ENCODE measurements at places on chromosomes 12 and 14. TPM values are rescaled to one million over a fixed set of nuclear protein-coding genes. Genes with fewer than 3 reads are reported as not detected.

The DHRS2 gene
- not detected for total RNA-seq

The NDUFA12 gene
- 86.5 TPM for total RNA-seq

- DNase-seq: no peak
These were observed 26.2 kb downstream of the KITLG start for GRCh38 chr12:88553941-88554658.

The FOXG1 gene
- not detected for total RNA-seq

The C14orf132 gene
- 70.8 TPM for total RNA-seq

- no peak for DNase-seq
These were observed 5.3 kb downstream of the EXOC3L4 start for GRCh38 chr14:103099733-103100280.

- DNase-seq: no peak
These were observed 170.6 kb downstream of the OTOGL start for GRCh38 chr12:80269803-80270552.

The SP1 gene
- total RNA-seq: 59.9 TPM

DNA sequence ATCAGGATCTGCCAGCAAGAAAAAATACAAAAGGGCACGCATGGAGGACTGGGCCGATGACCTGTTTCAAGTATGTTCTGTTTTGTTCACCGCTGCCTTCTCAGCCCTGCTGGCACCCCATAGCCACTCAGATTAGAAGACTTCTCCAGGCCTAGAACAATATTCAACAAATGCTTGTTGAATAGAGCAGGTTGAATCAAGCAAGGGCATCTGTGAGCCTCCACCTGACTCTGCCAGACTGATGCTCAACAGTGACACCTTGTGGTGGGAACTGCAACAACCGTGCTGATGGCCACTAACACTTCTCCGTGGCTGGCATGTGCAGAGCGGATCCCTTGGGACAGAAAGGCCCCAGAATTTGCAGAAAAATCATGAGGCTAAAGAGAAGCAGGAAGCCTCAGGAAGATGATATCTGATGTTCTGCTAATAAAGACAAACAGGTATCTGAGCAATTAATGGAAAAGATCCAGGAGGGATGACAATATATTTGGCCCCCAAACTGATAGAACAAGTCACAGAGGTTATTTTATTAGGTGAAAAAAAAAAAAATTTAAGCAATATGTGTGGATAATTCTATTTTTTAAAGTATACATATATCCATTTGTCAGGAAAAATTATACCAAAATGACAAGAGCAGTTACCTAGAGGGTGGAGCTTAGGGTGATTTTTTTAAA, 114.3 kb downstream of the KSR2 start:
- DNase-seq: no peak

DNA sequence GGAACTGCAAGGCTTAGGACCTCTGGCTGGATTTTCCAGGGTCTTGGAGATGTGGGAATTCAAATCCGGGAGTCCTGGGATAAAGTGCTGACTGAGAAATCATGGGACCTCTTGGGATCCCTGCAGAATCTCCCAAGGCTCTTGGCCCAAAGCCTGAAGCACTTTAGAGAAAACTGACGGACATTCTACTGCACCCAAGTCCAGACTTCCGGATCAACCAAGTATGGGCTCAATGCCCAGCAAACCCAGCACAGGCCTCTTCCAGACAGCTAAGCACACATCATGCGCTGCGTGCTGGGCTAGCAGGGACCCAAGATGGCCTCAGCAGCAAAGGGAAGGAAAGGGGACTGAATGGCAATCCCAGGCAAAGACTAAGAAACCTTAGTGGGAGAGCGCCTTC, 85.0 kb downstream of the ACTN1 start:
- DNase-seq: no peak

The PCED1B gene
- total RNA-seq: 7.2 TPM

DNA sequence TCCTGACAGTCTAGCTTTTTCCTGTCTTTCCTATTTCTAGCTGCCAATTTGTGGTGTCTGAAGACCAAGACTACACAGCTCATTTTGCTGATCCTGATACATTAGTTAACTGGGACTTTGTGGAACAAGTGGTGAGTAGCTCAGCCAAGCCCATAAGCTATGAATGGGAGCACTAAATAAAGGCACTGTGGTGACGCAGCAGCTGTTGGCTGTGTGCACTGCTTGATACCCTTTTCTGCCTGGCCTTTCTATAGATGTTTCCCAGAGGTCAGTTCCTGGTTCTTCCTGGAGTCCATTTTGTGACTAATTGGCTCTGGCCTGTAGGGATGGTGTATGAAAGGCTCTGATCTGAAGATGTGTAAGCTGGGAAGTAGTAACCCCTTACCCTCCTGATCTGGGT, 20.5 kb downstream of the RNF10 start:
- DNase-seq: no peak

The KRT6A gene
- total RNA-seq: not detected

GRCh38 chr12:117036046-117036445, 63.2 kb downstream of the TESC start:
- DNase-seq: peak; percentile 79

The LRP1-AS gene
- not detected for total RNA-seq

GRCh38 chr12:84807249-84807648, 105.3 kb downstream of the SLC6A15 start:
- no peak for DNase-seq

GRCh38 chr12:52759695-52760094, 17.4 kb downstream of the KRT76 start:
- DNase-seq: no peak

DNA sequence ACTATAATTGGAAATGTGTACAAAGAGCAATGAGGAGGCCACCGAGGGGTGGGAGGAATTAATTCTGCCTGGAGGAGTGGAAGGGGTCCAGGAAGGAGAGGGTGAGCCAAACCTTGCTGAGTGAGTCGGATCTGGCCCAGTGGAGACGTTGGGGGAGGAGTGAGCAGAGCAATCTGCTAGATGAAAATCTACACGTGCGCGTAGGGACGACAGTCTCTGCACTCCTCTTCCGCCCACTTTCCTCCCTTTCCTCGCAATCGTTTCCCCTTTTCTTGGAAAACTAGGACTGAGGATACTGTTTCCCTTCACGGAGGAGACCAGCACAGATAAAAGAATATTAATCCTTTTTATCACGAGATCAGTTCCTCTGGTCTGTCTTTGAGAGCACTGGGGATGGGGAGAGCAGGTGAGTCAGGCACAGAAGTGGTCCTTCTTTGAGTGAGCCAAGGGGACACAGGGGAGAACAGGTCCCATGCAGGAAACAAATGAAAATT, 2.9 kb upstream of the NAB2 start:
- DNase-seq: no peak

DNA sequence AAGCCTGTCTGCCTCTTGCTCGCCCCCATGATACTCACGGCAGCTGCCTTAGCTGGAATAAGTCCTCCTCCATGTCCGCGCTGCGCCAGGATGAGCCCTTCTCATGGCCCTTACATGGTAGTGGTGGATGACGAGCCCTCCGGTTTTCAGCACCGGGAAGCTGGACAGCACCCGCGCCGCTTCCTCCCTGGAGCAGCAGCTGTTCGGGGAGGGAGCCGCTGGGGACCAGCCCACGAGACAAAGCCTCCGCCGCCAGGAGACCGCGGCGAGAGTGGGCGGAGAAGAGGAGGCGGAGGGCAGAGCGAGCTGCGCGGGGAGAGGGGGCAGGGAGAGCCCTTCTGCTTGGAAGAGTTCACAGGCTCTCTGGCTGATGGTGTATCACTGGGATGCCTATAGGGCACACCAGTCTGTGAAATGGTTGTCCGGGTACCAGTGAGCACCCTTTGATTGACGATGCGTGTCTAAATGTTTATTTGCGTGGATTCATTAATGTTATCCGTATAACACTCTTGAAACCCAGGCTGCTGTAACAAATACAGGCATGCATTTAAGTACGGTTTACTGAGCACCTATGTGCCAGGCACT, at the start of gene SVOP:
Gene SVOP, minus strand, starts transcription at position 273 of the 585 bp plus-strand sequence. Its CDS starts 200 bp downstream, at position 73.
- peak; percentile 94 for DNase-seq

GRCh38 chr12:1924996-1925683, 6.7 kb upstream of the CACNA2D4 start:
- DNase-seq: no peak

GRCh38 chr12:69238589-69239351, 599 bp upstream of the CPSF6 start:
- DNase-seq: no peak

DNA sequence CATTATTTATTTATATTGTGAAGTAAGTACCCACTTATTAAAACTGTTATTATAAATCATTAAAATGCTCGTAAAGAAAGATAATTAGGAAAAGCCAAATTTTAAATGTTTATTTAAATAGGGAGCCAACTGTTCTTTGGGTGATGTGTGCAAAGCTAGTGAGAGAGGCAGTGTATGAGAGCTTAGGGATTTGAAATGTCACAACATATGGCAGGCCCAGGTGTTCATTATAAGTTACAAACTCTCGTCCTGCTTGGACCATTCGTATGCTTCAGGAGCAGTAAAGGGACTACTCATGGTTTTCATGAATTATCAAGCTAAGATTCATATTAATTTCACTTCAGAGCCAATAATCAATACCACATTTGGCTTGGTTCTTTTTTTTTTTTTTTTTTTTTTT, 154.5 kb downstream of the TGFB3 start:
- DNase-seq: no peak

- DNase-seq: no peak
These were observed 303.6 kb downstream of the CEP128 start for GRCh38 chr14:80637756-80638619.

The IAPP gene
- not detected for total RNA-seq

The MYH6 gene
- 1.3 TPM for total RNA-seq

GRCh38 chr12:55830601-55831446, 1.4 kb upstream of the DNAJC14 start:
- peak; percentile 91 for DNase-seq

DNA sequence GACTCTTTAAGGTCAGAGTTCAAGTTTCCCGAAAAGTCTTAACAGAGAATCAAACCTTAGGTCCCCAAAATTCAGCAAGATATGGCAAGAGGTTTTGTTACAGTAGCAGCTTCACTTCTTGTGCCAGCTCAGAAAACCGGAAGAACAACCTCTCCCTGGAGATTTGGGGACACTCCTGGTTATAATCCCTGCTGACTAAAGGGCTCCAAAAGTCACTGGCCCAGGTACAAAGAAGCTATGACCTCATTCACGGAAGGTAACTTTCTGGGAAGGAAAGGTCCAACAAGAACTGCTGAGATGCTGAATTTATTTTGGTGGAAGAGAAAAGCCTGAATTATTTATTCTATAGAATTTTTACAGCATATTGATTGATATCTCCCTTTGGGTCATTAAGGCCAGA, 55.6 kb upstream of the DIO2 start:
- DNase-seq: no peak

DNA sequence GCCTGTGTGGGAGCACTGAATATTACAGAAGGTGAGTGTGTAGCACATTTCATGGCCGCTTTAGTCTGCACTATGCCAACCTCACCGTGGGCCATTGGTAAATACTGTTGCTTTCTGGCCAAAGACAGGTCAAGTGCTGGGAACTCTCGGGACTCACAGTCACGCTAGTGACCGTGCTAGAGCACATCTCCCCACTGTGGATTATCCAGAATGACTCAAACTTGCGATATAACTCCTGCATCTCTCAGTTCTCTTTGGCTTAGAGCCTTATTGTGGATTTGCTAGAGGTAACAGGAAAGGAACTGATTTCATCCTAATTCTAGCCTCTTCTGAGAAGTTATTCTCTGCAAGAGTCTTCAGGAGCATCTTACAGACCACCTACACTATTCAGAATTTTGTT, 86.5 kb downstream of the DAD1 start:
- DNase-seq: no peak

DNA sequence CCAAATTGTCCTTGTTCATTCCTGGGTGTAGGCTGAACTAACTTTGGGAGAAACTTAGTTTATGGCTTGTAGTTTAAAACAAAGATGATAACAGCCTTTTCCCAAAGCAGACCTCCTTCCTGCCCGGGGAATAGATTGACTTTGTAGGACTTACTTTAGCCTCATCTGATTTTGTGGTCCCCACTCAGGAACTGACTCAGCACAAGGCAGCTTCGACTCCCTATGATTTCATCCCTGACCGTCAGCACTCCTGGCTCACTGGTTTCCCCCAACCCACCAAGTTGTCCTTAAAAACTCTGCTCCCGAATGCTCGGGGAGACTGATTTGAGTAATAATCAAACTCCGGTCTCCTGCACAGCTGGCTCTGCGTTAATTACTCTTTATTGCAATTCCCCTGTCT, 40.1 kb upstream of the DDHD1 start:
- DNase-seq: no peak

DNA sequence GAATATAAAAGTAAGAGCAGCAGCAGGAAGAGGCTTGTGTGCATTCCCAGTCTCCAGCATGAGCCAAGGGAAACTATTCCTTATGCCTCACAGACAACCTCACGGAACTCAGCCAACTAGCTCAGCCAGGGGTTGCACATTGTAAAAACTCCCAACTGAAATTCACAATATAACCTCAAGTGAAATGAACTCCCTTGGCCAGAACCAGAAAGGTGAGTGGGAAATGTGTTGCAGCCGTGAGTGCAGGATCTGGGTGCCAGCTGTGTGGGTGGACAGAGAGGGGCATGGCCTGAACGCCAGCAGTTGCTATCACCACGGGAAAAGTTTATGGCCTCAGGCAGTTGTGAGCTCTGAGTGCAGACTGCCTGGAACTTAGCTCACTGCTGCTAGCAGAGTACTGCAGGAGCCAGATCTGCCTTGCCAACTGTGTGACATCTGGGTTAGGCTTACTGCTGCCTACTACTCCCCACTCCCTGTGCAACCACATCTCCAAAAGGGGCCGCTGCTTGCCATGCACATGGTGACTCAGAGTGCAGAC, 2.3 kb upstream of the CLEC1A start:
- DNase-seq: no peak

DNA sequence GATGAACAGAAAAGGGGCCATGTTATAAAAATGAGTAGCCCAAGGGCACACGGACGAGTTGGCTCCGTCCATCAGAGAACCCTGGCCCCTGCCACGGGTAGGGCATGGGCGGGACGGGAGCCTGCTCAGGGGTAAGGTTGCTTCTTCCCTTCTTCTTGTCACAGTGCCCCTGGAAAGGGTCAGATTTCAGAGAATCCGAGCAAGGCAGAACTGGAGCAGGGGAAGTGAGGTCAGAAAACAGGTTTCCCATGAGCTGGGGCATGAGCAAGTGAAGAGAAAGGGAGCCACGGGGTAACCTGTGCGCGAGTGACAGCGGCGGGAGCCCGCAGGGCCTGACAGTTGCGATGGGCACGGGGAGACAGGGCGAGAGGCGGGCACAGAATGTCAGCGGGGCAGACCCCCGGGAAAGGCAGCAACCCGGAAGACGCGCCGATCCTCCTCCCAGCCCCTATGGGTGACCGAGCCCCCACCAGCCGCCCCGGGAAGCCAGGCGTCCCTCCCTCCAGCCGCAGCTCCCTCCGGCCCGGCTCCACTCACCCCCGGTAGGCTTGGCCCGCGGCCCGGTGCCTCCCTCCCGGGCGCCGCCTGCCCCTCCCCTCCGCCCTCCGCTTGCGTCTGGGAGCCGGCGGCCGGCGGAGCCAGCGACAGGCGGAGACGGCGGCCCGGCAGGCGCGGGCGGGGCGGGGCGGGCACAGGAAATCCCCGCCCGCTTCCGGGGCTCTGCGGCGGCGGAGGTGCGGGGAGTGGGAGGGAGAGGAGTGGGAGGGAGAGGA, at the start of gene ZNF641:
Gene ZNF641, minus strand, starts transcription at position 671 of the 773 bp plus-strand sequence. CDS start 2,829 bp downstream, outside the sequence.
- peak; percentile 94 for DNase-seq

DNA sequence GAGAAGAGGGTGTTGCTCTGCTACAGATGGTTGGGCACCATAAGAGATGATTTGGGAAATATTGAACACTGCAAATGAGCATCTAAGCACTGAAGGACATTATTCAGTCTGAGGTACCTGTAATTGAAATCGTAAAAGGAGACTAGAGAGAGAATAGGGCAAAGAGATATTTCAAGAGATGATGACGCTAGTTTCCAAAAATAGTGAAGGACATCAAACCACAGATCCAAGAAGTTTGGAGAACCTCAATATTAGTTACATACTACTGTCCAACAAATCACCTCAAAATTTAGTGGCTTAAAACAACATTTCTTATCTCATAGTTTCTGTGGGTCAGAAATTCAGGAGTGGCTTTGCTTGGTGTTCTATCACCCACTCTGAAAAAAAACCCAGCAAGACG, 4.5 kb upstream of the MBIP start:
- no peak for DNase-seq
